Temporal lobe (tissue), 4 donors: ENCODE measurements at places on chromosomes 2 and 18. TPM values are rescaled to one million over a fixed set of nuclear protein-coding genes. Genes with fewer than 3 reads are reported as not detected.

Gene LOXHD1
- total RNA-seq: 0.25 TPM

Gene ELOA2
- not detected for total RNA-seq

Gene LBX2
- not detected for total RNA-seq

Gene ADCY3
- total RNA-seq: 25.8 TPM

Gene PPP1R1C
- total RNA-seq: 0.49 TPM

Gene CPLX4
- total RNA-seq: under 0.01 TPM

Gene DCC
- total RNA-seq: 17.9 TPM
